Stimulated activated CD8-positive, alpha-beta memory T cell treated with anti-CD3 and anti-CD28 coated beads, Interleukin-4, amount 100 ng/mL, for 4 hours (primary cell): ENCODE measurements at places on chromosomes 11 and 22.

GRCh38 chr11:1565173-1565903, 6.7 kb downstream of the DUSP8 start:
- DNase-seq, result no peak

DNA sequence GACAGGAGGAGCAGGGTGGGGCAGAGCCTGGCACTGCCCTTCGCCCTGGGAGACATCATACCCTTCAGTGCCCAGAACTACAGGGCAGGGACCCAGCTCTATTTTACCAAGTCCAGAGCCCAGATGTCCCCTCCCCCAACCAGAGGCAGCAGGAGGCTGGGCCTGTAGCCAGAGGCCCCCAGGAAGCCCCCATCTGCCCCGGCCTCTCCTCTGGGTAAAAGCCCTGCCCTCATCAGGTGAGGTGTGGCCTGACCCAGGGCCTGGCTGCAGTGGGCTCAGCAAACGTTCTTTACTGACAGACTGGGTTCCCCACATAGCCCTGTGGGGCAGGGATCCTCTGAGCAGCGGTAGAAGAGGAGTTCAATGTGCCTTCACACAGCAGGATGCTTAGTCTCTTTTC, 51.8 kb upstream of the SLC22A12 start:
- no peak for DNase-seq

GRCh38 chr11:64619811-64620380, 28.9 kb downstream of the SLC22A12 start:
- no peak for DNase-seq

GRCh38 chr11:72229336-72229924, 4.9 kb downstream of the INPPL1 start:
- DNase-seq, result no peak

- no peak for DNase-seq
Measured at GRCh38 chr11:19283991-19284390, 43.2 kb upstream of the E2F8 start.

DNA sequence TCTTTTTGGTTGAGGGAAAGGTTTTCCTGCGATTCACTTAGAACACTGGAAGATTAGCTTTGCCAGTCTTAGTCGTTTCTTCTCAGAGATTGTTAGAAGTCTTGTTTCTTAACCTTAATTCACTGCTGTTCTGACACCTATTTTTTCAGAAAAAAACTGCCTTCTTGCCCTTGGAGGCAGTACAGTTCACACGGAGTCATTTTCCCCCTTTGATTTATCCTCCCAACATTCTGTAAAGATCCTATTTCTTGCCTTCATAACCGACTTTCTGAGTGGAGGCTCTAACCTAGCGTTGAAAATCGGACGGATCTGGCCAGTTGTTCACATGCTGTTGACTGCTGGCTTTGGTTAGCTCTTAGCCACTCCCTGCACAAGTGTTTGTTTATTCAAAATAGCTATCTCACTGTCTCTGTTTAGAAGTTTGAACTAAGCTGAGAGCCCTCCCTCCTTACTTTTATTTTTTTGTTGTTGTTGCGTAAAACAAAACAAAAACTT, 737 bp downstream of the BCL2L13 start:
- no peak for DNase-seq

DNA sequence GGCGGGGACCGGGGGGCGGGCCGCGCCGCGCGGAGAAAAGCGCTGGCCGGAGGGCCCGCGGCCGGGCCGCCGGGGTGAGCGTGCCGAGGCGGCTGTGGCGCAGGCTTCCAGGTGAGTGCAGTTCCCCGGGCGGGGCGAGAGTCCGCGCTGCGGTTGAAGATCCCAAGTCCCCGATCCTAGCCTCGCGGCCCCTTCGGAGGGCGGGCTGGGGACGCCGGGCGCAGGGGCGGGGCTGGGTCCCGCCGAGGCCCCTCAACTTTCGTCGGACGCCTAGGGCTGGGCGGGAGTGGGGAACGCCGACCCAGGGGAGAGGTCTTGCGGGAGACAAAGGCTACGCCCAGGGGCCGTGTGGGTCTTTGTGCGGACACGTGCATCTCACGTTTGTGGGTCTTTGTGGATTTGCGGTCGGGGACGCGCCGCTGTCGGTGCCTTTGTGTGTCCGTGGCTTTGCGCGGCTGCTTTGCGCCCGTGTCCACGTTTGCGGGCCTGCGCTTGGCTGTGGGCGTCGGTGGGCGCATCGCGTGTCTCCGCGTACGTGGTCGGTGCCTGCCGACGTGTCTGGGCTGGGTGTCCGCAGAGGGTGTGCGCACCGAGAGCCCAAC, at the start of gene TSKU:
Gene TSKU, plus strand, starts transcription at position 63 of the 602 bp plus-strand sequence. CDS start 12,261 bp downstream, outside the sequence.
- DNase-seq, result no peak

- DNase-seq, result no peak
Measured at GRCh38 chr11:2737226-2737590, 37.4 kb upstream of the KCNQ1OT1 start.

- no peak for DNase-seq
Measured at GRCh38 chr11:91244912-91245311, 979.7 kb upstream of the FAT3 start.
